ENCODE measurements at places on chromosomes 12 and 14. TPM values are rescaled to one million over a fixed set of nuclear protein-coding genes. Genes with fewer than 3 reads are reported as not detected.

Gene GNG2
- not detected for polyA plus RNA-seq

- DNase-seq: no peak
Observed at GRCh38 chr14:54532111-54533012, 22.7 kb downstream of the CGRRF1 start.

Gene APOF
- polyA plus RNA-seq: not detected

Gene KRT3
- polyA plus RNA-seq: not detected

- DNase-seq: no peak
Observed at GRCh38 chr12:52980096-52980649, 26.1 kb upstream of the EIF4B start.

- DNase-seq: no peak
Observed at GRCh38 chr12:130644566-130644965, 71.5 kb downstream of the RIMBP2 start.

Gene ERP27
- not detected for polyA plus RNA-seq

Gene TSPAN19
- not detected for polyA plus RNA-seq

GRCh38 chr12:21771311-21771710 lies 3.2 kb downstream of the KCNJ8 start:
- no peak for DNase-seq

Measured in K562 (cell line).